Naive thymus-derived CD4-positive, alpha-beta T cell (primary cell): ENCODE measurements at places on chromosomes 5 and 9. TPM values are rescaled to one million over a fixed set of nuclear protein-coding genes. Genes with fewer than 3 reads are reported as not detected.

ARRDC3 gene
- total RNA-seq = 201 TPM

DNA sequence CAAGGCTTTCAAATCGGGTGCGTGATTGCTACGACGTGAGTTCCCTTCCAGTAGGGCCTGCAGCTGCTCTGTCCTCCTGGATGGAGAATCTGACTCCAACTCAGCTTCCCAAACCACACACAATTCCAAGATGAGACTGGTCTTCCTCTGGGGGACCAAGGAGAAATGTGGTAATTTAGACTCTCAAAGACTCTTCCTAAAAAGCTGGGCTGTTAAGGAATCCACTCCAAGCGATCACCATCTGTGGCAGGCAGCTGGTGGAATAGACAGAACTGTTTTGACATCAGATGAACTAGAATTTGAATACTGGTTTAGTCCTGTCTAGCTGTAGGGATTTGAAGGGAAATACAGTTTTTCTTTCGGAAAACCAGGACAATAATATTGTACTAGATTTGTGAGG lies 130.7 kb upstream of the KLF4 start:
- no peaks in the 10 kb centered on the region for H3K4me1 ChIP-seq
- H3K36me3 ChIP-seq = no peaks in the 10 kb centered on the region
- no peak for DNase-seq
- no peak overlapping the region for H3K4me3 ChIP-seq
- no peak overlapping the region for H3K27ac ChIP-seq

DNA sequence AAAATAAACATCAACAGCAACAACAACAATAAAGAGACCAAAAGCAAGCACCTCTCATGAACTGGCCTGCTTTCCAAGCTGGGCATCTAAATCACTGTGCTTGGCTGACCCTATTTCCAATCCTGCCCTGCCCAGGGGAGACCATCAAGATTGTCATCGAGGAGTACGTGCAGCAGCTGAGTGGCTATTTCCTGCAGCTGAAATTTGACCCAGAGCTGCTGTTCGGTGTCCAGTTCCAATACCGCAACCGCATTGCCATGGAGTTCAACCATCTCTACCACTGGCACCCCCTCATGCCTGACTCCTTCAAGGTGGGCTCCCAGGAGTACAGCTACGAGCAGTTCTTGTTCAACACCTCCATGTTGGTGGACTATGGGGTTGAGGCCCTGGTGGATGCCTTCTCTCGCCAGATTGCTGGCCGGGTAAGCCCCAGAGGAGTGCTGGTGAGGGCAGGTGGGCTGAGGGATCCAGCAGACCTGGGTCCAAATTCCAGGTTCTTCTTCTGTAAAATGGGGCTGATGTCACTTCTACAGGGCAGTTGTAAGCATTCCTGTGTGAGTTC lies 15.6 kb downstream of the PTGS1 start:
- H3K4me3 ChIP-seq = no peak overlapping the region
- no peaks in the 10 kb centered on the region for H3K36me3 ChIP-seq
- H3K27ac ChIP-seq = no peak overlapping the region
- no peak for DNase-seq
- H3K4me1 ChIP-seq = no peaks in the 10 kb centered on the region

DNA sequence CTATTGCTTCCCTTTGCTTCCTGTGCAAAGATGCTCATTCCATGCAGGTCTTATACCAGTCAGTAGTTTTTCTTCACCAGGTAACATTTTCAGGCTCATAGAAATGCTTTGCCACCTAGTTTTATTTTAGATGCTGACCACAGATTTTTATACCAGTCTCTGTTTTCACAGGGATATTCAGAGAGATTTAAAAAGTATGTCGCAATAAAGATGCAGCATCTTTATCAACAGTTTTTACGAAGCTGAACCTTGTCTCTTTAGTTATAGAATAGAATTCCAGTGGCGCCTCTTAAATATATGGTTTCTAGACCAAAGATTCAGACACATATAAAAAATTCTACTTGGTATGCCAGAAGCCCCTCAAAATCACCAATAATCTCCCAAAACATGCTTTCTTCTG lies 155.7 kb upstream of the PCSK5 start:
- H3K27ac ChIP-seq = no peak overlapping the region
- no peaks in the 10 kb centered on the region for H3K27me3 ChIP-seq
- no peaks in the 10 kb centered on the region for H3K36me3 ChIP-seq
- no peaks in the 10 kb centered on the region for H3K4me1 ChIP-seq
- DNase-seq = no peak
